ENCODE measurements at places on chromosomes 2 and 18. TPM values are rescaled to one million over a fixed set of nuclear protein-coding genes. Genes with fewer than 3 reads are reported as not detected.

MAP3K19 gene
- total RNA-seq, result not detected

SMPD4 gene
- 7.1 TPM for total RNA-seq

CYP26B1 gene
- 0.14 TPM for total RNA-seq

ITPRIPL1 gene
- total RNA-seq, result 0.43 TPM

BOK gene
- 12.9 TPM for total RNA-seq

CTLA4 gene
- not detected for total RNA-seq

FMNL2 gene
- total RNA-seq, result 20.8 TPM

MEIS1 gene
- 304 TPM for total RNA-seq

TSN gene
- total RNA-seq, result 30.9 TPM

LOXHD1 gene
- total RNA-seq, result not detected

INHA gene
- 0.46 TPM for total RNA-seq

CACNB4 gene
- 1.1 TPM for total RNA-seq

ESPNL gene
- total RNA-seq, result 2.4 TPM

ACMSD gene
- total RNA-seq, result under 0.01 TPM

ANKRD53 gene
- 0.37 TPM for total RNA-seq

LIPT1 gene
- 4.6 TPM for total RNA-seq

TSHZ1 gene
- total RNA-seq, result 4.8 TPM

HOXD9 gene
- total RNA-seq, result 0.28 TPM

OSBPL6 gene
- total RNA-seq, result 1.1 TPM

FASTKD1 gene
- total RNA-seq, result 12.9 TPM

RGPD8 gene
- 11.1 TPM for total RNA-seq

TMEM17 gene
- total RNA-seq, result 1.8 TPM

IL1R2 gene
- total RNA-seq, result 1.7 TPM

LINC00305 gene
- total RNA-seq, result not detected

SLC11A1 gene
- total RNA-seq, result 0.14 TPM

OXER1 gene
- total RNA-seq, result under 0.01 TPM
